SK-MEL-5 (cell line): ENCODE measurements at places on chromosomes 6 and 20.

- DNase-seq = peak; percentile 84
Measured at GRCh38 chr6:36724514-36725390, 27.1 kb downstream of the RAB44 start.

GRCh38 chr6:79038061-79038460, 40.0 kb downstream of the PHIP start:
- peak; percentile 2 for DNase-seq

DNA sequence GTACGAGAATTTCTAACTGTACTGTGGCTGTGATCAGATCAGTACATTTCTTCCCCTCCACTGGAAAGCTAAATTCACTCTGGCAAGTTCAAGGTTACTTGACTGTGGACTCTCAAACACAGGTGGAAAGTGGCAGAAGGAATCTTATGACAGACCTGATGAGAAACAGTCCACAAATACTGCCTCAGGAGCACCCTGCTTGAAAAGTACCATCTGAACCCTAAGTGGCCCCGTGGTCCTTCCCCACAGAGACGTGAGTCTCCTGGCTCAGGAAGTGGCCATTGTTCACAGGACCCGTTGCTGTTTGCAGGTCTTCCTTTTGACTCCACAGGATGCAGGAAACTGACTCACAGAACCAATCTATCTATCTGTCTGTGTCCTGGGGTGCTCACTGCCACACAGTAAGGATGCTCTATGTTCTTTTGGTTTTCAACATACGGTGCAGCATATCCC, 47.5 kb upstream of the NHSL1 start:
- no peak for DNase-seq

DNA sequence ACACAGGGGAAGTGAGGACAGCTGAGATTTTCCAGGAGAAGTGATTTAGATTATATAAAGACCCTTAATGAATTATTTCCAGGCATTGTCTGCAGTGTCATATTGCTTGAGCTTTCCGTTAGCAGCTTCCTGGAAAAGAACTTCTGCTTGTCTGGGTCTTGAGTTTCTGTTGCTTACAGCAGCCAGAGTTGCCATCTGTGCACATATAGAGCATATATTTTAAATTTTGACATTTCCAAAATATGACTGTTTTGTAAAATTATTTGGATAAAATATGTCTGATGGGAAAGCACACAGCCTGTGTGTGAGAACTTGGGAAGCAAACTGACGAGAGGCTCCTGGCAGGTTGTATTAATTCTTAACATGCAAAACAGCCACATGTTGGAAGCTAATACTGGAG, 21.0 kb upstream of the NKX2-2 start:
- DNase-seq = no peak

DNA sequence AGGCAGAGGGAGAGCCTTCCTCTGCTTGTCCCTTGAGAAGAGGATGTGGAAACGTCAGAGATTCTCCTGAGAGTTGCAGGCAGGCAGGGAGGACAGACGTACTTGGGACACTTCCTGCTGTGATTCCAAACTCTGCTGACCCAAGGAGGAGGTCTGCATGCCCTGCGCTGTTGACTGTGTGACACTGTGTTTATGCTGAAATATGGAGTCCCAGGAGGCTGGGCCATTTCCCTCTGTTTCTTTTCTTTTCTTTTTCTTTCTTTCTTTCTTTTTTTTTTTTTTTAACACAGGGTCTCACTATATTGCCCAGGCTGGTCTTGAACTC, 63.5 kb upstream of the BHLHE23 start:
- no peak for DNase-seq

DNA sequence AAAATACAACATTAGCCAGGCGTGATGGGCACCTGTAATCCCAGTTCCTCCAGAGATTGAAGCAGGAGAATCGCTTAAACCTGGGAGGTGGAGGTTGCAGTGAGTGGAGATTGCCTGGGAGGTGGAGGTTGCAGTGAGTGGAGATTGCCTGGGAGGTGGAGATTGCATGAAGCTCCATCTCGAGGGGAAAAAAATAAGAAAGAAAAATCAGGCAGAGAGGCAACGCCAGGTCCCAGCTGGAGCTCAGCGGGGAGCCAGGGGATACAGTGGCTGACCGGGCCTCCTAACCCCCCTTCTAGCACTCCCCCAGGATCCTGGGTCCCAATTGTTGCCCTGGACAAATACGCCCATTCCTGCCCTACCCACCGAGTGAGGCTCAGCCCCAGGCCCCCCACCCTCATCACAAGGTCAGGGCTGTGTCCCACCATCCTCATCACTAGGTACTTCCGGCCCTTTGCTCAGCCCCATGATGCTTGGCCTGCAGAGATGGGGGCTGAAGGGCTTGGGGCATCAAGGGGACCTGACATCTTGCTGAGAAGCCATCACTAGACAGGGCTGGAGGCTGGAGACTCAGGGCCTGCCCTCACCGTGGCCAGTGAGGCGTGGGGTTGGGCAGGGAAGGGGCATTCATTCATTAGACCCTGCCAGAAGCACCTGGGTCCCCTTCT, 1.9 kb downstream of the OGFR start:
- no peak for DNase-seq
